CD4-positive, alpha-beta T cell treated with Interleukin-6 for 4 hours (primary cell): ENCODE measurements at places on chromosomes 4 and X.

GRCh38 chr4:54015423-54016030 is 48.9 kb downstream of the CHIC2 start:
- DNase-seq = no peak

DNA sequence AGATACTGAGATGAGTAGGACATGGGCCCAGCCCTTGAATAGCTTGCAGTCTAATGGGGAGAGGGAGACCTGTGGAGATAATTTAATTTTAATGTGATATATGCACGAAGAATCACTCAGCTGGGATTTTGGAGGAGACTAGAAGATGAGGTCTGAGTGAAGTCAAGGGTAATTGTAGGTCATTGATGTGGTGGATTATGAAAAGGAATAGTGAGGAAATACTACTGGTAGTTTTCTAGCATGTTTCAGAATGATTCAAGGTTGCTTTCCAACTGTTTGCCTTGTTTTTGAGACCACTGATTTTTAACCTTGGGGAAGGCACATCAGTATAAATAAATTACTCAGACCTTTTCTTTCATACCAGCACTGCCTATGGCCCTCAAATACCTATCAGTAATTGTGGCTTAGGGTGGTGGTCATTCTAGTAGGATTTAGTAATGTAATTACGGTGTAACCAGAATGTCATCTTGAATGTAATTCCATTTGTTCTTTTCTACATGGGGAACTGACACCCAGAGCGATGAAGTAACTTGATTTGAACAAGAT is 25.6 kb downstream of the PTTG2 start:
- no peak for DNase-seq

DNA sequence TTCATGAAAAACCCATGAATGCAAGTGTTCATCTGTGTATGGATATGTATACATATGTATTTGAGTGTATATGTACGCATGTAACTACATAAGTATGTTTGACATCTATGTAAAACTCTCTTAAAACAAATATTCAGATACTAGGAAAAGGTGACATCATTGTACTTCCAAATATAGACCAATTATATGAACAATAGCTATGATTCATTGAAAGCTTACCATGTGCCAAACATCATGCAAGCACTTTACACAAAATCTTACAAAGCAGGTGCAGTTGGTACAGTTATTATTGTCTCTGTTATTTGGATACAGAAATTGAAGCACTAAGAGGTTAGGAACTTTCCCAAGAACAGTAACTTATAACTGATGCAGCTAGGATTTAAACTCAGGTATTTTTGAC is 21.4 kb downstream of the MAGEB17 start:
- DNase-seq = no peak

- DNase-seq = no peak
Observed at GRCh38 chr4:189773909-189774308, 166.8 kb upstream of the FRG1 start.

GRCh38 chr4:128663325-128663724 is 146.2 kb upstream of the JADE1 start:
- peak; percentile 45 for DNase-seq

DNA sequence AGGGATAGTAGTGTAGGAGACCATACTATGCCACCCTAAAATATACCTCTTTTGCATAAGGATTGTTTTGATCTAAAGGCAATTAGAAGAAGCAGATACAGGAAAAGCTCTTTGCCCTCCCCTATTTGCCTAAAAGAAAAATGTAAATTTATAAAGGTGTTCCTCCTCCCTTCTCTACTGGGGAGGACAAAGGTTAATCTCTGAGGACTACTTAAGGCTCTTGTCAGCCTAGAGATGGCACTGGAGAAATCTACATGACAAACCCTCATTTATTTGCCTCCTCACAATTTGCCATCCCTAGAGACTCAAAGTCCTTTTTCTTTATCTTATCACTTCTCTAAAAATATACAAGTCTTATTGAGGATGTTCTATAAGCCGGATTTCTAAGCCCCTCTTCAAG is 1021.8 kb downstream of the STPG2 start:
- DNase-seq = no peak

DNA sequence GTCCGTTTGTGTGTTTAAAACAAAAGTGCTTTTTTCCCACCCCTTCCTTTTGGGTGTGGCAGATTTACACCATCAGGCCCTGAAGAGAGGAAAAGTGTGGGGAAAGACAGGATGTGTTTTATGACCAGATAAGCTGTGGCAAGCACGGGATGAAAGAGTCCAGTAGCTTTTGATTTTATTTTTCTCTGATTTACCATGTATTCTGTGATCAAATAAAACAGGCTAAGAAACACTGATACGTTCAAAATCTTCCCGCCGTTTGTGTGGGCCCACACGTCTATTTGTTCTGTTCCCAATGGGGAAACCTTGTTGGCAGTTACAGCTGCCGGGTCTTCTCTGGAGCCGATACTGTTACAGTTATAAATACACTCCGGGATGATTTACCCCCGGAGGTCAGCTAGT is 10.8 kb downstream of the LRP2BP start:
- DNase-seq = no peak

GRCh38 chr4:76982638-76983584 is 33.4 kb downstream of the SEPTIN11 start:
- DNase-seq = no peak

DNA sequence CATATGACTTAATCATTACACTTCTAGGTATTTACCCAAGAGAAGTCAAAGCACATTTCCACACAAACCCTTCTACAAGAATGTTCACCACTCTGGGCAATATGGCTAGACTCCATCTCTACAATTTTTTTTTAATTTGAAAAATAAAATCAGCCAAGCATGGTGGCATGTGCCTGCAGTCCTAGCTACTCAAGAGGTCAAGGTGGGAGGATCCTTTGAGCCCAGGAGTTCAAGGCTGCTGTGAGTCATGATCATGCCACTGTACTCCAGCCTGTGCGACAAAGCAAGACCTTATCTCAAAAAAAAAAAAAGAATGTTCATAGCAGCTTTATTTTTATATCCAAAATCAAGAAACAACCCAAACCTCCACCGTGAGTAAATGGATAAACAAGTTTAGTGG is 70.3 kb upstream of the MBNL3 start:
- no peak for DNase-seq

- no peak for DNase-seq
Observed at GRCh38 chrX:129531132-129531531, 7.8 kb upstream of the SMARCA1 start.
